ENCODE measurements at places on chromosomes 7 and 10.
A peak's percentile ranks its signal among the peaks of the same experiment; 100 is the strongest.

DNA sequence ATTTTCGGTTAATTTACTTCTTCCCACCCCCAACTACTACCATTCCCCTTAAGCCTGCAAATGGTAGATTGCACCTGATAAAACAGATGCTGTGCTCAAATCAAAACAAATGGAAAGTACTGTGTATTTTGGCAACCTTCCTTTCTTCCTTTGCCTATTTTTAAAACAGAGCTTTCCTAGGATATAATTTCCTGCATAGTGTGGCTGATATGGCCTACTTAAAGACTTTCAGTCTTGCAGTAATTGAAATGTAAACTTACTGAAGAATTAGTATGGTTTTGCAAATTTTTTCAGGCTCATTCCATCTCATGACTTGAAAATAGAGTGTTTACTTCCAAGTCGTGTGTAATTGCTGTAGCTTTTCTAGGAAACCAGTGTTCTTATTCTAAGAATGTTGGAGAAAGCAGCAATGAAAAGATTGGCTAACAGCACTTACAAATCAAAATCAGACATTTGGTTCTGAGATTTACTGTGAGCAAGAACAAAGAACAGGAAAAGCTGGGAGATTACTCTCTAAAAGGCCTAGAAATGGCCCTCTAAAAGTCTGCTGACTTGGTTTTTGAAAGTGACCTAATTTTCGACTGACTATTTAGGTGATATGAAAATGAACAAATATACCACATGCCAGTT lies 52.0 kb downstream of the REEP3 start:
- DNase-seq: no peak

GRCh38 chr10:80421707-80422536 lies 13.6 kb downstream of the PRXL2A start:
- no peak for DNase-seq

DNA sequence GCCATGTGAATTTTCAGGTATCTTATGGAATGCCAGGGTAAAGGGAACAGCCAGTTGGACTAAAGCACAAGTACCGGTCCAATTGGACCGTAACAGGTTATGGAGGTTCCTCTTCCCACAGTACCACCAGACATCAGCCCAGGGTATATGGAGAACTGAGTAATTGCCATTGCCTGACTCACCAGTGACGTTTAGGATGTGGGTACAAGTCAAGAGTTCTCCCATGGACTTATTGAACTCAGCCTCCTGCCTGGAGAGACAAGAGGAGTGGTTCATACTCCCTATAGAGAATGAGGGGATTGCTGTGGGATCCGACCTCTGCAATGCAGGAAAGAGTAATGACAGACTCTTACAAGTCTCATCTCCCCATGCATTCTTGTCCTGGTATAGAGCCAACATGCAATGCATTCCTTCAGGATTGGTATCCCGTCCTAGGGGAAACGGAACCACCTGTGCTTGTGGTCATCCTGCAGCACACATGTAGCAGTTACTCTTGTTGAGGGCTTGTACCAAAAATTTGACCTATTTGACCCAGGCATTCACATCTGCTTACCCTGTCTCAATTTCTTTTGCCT lies 30.7 kb upstream of the ELOVL3 start:
- DNase-seq: no peak

DNA sequence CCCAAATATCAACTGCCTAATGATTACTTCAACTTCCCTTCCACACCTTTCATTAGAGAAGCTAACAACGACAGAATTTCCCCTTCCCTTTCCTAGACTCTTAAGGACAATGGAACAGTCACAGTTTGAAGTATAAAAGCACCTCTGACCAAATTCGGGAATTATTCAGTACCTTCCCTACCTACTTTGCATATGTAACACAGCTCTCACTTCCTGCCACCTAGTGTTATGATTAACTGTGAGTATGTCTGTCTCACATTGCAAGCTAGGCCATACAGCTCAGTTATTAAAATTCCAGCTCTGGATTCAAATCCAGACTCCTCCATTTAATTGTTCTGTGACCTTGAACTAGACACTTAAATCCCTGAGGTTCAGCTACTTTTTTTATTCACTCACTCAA lies 44.8 kb upstream of the HPSE2 start:
- DNase-seq: no peak

GRCh38 chr7:32221736-32222135 lies 151.5 kb upstream of the PDE1C start:
- no peak for DNase-seq

DNA sequence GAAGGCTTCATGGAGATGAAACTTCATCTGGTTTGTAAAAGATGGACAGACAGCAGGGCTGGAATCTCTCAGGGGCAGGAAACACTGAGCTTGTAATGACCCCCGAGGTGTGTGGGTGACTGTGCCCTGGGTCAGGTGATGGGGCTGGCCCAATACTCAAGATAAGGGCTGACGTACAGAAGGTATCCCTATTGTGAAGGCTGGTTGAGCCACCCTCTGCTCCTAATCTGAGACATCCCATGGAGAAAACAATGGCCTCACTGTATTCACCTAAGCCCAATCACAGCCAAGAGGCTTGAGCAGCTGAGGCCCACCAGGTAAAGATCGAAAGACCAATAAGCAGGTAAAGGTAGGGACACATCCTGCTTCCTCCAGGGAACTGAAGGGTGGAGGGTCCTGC lies 34.8 kb upstream of the NUB1 start:
- DNase-seq: no peak

DNA sequence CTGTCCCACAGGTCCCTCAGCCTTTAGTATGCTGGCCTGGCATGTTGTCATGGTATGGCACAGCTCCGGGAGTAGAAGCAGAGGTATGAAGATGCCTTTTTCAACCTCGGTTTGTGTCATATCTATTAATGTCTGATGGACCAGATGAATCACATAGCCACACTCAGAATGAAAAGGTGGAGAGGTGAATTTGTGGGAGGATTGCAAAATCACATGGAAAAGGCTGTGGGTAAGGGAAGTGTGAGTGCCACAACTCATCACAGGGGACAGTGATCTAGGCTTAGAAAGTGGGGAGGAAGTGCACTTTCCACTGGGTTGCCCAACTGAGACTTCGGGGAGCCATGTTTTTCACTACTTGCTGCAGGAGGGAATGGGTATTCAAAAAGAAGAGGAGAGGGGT lies 190.7 kb downstream of the WDR11 start:
- DNase-seq: no peak

DNA sequence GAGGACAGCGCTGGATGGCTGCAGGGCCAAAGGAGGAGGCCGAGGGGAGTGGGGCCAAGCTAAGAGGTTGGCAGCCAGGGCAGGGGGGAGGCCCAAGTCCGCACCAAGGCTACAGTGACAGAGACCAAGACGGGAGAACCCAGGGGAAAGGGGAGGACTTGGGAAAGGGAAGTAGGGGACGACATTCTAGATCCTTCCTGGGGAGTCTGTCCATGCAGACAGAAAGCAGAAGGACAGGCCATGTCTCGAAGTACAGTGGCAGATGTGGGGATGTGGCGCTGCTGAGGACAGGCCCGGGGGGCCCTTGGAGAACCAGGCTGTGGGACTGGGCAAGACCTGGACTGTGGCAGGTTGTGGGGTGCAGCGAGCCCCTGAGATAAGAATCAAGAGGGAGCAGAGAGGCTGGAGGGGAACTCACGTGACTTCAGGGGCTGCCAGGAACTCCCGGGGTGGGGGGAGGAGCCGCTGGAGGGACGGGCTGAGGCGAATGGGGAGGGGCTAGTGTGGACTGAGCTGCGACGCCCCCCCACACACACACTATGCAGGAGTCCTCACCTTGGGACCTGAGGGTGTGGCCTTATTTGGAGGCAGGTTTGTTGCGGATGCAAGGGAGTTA lies 68.5 kb upstream of the TNRC18 start:
- no peak for DNase-seq

GRCh38 chr7:131370523-131370968 lies 42.9 kb downstream of the MKLN1 start:
- no peak for DNase-seq

GRCh38 chr10:35339942-35340341 lies 3.6 kb downstream of the CCNY start:
- no peak for DNase-seq

DNA sequence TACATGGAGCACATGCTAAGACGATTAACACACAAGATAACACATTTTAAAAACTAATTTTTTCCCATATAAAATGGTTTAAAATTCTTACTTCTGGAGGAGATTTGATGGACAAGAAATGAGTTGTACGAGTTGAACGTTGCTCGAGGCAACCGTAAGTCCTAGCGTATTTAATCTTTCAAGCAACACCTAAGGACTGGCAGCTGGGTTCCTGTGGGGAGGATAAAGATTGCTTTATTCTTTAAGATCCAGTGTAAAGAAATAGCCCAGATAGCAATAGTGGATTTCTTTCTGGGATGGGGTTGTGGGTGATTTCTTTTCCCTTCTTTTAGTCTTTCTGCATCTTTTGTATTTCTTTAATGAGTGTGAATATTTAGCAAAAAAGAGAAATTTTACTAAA lies 9.8 kb downstream of the TBXAS1 start:
- no peak for DNase-seq

DNA sequence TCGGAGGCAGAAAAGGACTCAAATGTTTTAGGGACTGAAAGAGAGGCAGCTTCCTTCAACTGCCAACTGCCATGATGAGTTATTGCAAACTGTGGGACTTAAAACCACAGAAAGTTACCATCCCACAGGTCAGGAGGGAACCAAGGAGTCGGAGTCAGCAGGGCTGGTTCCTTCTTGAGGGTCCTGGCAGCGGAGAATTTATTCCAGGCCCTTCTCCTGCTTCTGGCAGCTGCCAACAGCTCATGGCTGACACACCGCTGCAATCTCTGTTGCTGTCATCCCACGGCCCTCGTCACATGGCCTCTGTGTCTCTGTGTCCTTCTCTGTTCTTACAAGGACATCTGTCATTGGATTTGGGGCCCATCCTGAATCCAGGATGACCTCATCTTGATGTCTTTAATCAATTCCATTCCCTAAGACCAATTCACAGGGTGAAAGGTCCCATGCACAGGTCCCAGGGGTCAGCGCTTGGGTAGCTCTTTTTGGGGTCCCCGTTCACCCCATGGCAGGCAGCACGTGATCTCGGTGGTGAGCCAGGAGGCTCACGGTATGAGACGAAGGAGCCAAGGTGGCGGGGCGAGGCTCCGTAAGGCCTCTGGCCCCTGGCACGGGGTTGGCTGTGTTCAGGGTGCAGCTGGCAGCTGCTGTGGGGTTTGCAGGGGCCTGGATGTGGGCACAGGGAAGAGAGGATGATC lies 27.4 kb upstream of the PSMG3 start:
- no peak for DNase-seq

DNA sequence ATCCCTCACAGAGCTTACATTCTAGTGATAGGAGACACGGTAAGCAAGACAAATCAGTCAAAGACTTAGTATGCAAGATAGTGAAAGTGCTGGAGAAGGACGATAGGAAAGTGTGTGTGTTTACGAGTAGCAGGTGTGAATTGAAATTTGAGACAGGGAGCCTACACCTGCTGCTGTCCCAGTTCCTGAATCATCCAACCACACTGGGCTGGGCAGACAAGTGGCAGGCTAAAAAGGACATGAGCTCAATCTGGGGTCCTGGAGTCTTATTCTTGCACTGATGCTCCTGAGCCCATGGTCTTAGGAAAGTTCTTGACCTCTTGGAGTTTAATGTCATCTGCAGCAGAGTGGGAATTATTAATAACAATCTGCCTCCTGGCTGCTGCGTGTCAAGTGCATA lies 16.2 kb downstream of the RBP3 start:
- DNase-seq: no peak

DNA sequence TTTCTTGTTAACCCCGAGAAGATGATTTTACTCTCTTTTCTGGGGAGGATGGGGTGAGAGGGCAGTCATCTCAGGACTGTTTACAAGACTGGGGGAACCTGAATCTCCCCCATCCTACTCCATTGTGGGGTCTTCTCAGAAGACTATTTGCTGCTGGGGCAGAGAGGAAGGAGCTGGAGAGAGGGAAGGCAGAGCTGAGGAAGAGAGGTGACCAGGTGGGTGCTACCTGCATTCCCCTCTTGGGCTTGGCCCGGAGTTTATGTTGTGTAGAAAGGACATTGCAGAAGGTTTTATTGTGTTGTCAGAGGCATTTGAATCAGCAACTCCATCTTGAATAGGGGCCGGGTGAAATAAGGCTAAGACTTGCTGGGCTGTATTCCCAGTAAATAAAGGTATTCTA lies 247.1 kb upstream of the GALNT17 start:
- no peak for DNase-seq

DNA sequence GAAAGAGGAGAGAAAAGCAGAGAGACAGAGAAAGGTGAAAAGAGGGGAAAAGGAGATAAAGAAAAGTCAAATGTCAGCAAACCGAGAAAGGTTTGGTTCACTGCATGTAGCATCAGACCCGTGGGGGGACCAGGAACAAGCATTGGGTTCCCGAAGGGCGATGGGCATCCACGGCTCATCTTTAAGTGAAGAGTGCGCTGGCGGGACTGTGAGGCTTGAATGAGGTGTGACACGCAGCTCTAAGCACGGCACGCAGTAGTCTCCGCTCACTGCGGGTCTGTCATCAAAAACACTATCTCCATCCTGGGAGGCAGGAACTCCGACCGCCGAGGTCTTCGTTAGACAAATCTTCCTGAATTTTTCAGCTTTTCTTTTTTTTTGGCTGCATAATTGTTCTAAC lies 173.4 kb upstream of the PFKP start:
- DNase-seq: no peak

GRCh38 chr10:84214612-84215235 lies 10.6 kb downstream of the LRIT2 start:
- peak; percentile 10 for DNase-seq

GRCh38 chr7:14385074-14385473 lies 395.6 kb upstream of the ETV1 start:
- DNase-seq: no peak

DNA sequence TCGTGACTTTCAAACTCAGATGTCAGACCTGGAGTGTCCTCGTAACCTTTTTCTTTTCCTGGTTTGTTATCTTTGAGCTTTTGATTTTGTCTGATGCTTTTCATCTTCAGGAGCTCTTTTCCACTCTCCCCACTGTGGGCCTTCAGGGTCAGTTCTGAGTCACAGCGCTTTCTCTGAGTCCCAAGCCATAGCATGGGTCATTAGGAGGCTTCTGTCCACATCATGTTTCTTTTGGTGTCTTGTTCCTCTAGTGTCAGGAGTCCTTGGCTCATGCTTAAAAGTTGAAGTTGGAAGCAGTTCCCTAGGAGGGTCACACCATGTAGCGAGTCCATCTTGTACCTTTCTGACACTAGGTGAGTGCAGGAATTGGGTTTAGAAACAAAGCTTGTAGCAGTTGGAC lies 40.3 kb downstream of the DAGLB start:
- DNase-seq: no peak

GRCh38 chr7:46515844-46516590 lies 594.9 kb upstream of the IGFBP3 start:
- DNase-seq: no peak

Data from HCT116 (cell line).